ENCODE measurements at places on chromosomes 4 and X.
A peak's percentile ranks its signal among the peaks of the same experiment; 100 is the strongest.

GRCh38 chr4:52704133-52704532 lies 45.0 kb upstream of the USP46 start:
- no peak for DNase-seq

GRCh38 chr4:168794881-168795280 lies 215.2 kb downstream of the CBR4 start:
- DNase-seq = no peak

DNA sequence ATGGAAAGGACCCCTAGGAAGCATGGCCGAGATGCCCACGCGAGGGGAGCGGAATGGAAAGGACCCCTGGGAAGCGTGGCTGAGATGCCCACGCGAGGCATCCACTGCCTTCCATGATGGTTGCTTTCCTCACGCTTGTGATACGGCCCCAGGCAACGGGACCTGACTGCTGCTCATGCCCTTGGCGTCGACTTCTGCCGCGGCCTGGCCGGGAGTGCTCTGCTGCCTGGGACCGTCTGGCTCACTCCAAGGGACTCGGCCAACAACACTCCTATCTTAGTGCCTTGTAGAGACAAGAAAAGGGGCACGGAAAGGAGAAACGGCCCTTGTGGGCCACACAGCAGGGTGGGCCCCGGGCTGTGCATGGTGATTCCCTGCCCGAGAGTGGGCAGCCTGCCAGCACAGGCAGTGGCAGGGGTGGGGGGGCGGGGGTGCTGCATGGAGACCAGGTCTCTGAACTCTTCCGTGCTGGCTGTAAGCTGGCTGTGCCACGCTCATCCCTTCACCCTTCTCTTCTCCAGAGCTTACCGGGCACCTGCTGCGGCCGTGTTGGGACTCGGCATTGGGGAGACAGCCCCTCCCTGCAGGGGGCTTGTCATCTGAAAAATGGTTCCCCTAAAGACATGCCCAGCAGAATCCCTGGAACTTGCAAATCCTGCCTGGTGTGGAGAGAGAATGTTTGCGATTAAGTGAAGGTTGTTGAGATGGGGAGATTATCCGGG lies 38.6 kb upstream of the HMX1 start:
- no peak for DNase-seq

DNA sequence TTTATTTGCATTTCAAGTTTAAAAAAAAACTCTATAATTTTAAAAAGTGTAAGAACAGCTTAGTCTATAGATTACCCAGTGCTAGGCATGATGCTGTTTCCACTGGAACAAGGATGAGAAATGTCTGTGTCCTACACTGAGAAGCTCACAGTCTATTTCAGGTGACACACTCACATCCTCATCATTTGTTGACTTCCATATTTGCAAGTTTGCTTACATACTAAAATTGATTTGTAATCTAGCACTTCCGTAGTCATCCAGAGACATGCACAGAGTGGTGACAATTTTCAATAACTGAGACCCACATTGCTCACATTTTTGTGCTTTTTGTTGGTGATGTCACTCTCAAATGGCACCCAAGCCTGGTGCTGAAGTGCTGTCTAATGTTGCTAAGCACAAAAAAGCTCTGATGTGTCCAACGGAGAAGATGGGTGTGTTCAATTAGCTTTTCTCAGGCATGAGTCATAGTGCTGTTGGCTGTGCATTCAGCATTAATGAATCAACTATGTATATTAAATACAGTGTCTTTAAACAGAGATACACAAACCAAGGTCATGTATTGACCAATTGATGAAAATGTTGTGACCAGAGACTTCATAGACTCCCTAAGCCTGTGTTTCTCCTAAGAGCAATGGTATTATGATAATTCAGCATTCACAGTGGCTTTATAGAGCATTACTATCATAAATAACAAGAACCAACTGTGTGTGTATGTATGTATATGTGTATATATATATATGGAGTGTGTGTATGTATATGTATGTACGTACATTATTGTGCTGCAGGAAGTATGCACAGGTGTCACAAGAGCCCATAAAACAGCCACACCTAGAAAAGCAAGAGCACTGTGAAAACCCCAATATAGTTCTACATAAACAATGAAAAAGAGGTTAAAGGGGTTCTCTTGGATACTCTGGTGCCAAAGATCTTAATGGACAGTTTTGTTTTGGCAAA lies 31.2 kb upstream of the VCX3B start:
- DNase-seq = no peak

DNA sequence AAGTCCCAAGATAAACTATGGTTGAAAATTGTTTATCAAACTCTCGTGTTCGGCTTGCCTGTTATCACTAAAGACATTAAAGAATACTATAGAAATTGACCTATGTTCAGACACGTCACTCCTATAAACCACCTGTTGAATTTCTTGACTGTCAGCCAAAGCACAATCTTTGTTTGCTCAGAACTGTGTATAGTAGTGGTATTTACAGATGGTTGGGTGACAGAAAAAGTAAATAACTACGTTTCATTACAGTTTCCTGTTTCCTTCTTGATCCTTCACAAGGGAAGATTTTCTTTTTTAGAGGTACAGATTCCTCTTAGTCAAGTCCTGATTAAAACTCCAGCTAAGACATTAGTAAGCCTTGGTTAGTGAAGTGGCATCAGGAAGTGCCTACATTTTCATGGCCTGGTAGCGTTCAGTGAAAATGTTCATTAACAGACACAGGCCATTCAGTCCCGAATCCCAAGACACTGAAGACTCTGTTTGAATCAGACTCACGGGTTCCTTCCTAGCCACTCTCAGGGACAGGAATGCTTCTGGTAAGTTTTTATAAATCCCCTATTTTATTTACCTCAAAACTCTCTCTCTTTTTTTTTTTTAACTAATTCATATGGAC lies at the start of gene SMIM31:
TSS of gene SMIM31 (plus strand) at position 259 of the 616 bp plus-strand sequence. CDS start 16,313 bp downstream, outside the sequence.
- no peak for DNase-seq

- no peak for DNase-seq
Measured at GRCh38 chr4:2961421-2961810, 1.8 kb downstream of the NOP14 start.

DNA sequence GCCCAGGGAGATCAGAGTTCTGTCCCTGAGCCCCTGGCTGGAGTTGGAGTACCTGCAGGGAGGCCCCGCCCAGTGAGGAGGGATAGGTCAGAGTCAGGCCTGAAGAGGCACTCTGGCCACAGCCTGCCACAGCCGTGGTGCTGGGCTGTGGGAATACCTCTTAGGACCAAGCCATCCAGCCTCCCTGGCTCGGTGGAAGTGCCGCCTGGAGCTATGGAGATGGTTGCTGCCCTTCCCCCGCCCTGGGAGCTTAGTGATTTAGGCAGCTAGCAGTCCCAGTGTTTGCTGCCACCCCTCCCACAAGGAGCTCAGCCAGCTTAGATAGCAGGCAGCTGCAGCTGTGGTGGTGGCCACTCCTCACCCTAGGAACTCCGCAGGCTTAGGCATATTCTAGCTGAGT lies 446.3 kb upstream of the GNPDA2 start:
- no peak for DNase-seq

DNA sequence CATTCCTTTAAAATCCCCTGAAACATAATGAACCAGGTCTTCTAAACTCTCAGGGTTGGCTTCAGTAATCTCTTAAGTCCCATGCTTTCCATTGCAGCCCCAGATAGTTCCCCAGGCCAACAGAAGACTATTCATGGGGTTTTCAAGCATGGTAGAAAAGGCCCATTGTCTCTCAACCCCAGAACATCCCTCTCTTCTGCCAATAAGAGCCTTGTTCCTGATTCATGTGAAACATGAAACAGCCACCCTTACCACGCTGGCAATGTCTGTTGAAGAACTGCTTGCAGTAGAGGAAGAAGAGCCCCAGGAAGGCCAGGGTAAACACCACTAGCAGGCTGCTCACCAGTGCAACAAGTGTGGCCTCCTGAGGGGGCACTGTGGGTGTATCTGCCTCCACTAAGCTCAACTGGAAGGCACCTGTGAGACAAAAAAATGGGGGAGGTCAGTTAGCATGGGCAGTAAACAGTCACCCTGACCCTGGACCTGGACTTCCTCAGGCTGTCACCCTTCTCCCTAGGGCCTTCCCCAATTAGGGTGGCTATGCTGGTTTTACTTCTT lies 36.4 kb downstream of the EDA2R start:
- DNase-seq = no peak

DNA sequence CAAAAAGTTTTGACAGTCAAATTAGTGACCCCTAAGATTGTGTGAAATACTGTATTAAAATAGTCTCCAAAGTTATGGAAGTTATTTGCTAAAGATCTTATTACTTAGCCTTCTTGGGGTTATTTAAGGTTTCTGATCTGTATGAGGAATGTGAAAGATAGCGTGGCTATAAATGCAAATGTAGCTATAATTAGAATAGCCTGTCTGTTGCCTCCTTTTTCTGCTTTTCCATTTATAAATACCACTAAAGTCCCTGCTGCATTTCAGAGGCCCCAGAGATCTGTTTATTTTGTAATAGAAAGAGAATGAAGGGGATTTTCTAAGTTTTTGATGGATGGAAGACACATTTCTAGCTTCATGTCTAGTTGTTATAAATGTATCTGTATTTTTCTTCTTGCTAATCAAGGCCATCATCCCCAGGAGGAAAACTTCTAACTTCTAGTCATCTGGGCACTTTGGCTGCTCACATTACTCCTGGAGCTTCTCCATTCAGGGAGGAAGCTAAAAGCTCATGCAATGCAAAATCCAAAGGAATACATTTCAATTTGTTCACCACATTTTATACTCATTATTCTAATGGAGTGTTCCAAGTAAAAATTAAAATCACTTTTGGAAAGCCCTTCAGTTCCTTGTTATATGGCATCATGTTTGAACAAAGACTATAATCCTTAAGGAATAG lies 73.9 kb downstream of the INTS12 start:
- DNase-seq = no peak

DNA sequence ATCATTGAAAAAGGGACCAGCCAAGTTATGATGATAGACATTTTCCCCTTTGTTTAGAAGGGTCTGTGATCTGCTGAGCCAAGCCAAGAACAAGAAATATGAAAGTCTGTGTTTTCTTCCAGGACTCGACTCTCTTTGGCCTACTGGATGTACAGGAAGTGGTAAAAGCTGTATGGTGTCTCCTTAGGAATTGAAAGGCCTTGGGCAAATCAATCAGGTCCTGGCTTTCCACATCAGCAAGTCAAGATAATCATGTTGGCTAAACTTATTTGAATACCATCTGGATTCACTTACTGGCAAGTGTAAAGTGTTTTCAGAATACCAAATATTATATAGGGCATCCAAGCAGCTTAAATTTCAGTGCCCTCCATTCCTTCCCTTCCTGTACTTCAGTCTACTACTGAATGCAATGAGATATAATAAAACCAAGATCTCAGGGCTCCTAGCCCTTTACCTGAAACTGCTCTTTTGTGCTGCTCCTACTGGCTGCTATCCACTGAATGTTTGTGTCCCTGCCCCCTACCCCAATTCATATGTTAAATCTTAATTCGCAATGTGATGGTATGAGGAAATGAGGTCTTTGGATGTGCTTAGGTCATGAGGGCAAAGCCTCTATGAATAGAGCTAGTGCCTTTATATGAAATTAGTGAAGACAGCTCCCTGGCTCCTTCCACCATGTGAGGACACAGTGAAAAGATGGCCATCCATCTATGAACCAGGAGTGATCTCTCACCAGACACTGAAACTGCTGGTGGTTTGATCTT lies 578.0 kb downstream of the SPRY1 start:
- DNase-seq = no peak

GRCh38 chr4:57424232-57424897 lies 314.2 kb upstream of the IGFBP7 start:
- no peak for DNase-seq

DNA sequence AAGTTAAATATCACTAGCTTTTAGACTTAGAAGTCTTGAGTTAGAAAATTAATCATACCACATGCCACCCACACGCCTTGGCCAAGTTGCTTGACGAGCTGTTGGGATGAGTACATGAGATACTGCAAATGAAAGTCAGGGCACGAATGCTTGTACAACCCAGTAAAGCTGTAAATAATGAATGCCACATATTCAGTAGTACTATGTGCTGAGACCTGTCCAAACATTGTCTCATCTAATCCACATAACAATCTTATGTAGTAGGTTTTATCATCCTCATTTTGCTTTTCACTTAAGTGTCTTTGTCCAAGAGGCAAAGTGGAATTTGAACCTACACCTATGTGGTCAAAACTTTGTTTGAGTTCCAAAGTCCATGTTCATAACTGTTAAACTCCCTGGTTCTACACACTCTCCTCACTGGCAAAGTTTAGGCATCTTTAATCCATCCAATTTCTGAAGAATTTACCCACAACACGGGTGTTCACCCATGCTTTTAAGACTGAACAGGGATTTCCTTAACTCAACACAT lies 74.1 kb downstream of the LDB2 start:
- no peak for DNase-seq

GRCh38 chrX:150217609-150218008 lies 145.5 kb upstream of the MAMLD1 start:
- DNase-seq = no peak

DNA sequence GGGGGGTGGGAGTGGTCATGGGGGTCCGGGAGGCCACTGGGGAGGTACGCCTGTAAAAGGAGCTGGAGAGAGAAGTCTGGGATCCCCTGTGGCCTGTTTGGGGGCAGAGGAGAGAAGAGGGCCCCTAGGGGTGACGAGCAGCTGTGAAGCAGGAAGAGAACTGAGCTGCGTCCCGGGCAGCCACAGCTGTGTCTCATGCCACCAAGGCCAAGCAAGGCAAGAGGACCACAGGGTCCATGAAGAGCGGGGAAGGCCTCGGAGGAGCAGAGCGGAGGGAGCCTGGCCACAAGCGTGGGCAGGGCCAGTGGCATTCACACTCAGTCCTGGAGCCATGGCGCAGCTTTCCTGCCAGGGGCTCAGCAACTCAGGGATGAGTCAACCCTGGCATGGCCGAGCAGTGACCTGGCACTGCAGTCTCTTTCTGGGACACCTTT lies 13.6 kb upstream of the NAT8L start:
- DNase-seq = no peak

GRCh38 chr4:106609917-106610316 lies 241.3 kb upstream of the GIMD1 start:
- DNase-seq = no peak

- no peak for DNase-seq
Measured at GRCh38 chr4:171779301-171779700, 33.9 kb upstream of the GALNTL6 start.

GRCh38 chrX:36401774-36402173 lies 482.2 kb downstream of the CFAP47 start:
- DNase-seq = no peak

DNA sequence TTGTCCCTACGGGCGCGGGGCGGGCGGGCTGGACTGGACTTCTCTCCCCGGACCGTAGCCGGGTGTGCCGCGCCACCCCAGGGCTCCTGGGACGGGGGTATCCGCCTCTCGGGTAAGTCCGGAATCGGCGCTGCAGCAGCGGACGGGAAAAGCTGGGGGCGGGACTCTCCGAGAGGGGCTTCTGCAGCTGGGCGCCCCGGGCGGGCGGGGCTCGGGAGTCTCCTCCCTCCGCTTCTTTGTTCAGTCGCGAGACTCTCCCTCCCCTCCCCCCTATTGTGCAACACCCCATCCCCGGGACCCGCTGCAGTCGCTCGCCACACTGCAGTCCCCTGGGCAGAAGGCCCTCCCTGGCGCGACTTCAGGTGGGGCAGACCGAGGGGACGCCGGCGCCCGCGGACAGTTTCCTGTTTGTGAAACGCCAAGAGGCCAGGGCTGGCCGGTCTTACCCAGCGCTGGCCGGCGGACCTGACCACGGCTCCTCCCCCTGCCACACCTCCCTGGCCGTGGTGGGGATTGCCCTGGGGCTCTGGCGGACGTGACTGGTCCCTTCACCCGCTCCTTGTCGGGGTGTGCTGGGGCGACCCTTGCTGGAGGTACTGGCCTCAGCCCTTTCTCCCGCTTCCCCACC lies 966 bp downstream of the CCNG2 start:
- peak; percentile 72 for DNase-seq

Measured in stimulated activated CD4-positive, alpha-beta T cell treated with anti-CD3 and anti-CD28 coated beads, Interleukin-2, amount 100 ng/mL, for 24 hours (primary cell).